Activated gamma-delta T cell treated with Interleukin-2 at 50 U/mL for 16 hours (primary cell): ENCODE measurements at places on chromosomes 3 and 15.

DNA sequence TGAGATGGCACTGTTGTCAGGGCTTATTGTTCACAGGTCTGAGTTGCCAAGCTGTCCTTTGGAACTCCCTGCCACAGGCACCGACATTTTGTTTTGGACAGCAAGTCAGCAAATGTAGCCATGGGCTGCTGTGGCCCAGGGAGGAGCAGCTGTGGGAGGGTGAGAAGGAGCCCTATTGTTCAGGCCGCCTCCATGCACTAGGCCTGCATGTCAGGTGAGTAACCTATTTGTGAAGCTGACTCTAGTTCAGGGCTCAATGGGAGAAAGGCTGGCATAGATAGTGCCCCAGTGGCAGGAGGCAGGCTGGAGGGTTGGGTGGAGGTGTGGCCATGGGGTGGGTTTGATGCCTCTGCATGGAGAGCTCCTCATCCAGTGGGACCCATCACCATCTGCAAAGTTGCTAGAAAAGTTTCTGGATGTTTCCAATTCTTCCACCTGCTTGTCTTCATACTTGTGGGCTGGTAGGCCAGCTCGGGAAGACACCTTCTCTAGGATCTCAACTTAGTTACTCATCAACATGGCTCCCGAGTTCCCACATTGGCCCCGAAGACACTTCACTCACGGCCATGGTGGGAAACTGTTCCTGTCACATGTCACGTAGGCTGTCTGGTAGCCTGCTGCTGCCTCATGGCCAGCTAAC, 19.5 kb downstream of the AMOTL2 start:
- DNase-seq, result no peak

DNA sequence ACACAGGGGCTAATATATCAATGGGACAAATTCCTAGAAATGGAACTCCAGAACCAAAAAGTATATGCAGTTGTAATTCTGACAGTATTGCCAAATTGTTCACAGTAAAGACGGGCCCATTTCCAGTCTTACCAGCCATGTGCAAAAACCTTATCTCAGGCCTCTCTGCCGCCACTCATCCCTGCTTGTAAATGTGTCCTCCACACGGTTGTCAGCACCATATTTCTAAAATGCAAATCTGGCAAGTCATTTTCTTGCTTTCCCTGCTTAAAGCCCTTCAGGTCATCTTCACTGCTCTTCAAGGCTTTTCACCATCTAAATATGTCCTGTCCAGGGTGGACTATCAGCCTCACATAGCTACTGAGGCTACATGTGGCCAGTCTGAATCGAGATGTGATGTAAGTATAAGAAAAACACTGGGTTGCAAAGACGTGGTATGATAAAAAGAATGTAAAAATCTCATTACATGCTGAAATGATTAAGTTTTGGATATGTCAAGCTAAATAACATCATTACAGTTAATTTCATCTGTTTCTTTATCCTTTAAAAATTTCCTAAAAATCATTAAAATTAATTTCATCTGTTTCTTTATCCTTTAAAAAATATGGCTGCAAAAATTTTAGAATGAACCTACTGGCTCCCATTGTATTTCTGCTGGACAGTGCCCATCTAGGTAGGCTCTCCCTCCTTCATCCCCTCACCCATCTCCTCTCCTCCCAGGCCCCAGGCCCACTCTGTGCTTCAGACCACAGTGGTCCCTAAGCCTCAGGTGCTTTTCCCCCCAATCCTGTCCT, 980 bp downstream of the PARP9 start:
- no peak for DNase-seq

DNA sequence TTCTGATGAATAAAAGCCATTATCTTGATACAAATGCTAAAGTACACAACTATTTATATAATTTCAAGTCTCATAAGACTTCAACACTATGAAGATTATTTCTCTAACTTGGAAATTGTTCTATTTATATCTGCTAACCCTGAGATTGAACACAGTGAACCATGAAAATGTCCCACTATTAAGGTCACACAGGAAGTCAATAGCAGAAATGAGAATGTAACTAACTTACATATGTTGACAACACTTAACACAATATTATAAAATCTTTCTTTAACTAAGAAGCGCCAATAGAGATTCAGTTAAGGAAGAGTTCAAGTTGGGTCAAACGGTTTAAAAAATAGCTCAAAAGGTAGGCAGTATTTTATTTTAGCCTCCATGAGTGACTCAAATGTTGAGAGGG, 551.8 kb upstream of the CBLB start:
- DNase-seq, result no peak

DNA sequence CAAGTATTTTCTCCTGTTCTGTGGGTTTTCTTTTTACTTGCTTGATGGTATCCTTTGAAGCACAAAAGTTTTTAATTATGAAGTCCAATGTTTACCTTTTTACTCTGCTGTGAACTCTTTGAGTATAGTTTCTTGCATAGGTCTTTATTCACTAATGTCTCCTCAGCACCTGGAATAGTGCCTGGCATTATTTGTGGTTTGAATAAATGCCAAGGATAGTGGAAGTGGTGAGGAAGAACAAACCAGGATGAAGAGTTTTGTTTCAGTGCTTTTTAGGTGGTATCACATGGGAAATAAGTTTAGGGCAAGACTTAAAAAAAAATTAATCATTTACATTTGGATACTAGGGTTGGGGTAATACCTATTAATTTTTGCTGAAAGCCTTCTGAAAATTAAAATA, 25.7 kb downstream of the GPD1L start:
- DNase-seq, result no peak

- no peak for DNase-seq
These were observed 140.2 kb downstream of the FOXP1 start for GRCh38 chr3:71443332-71443731.

DNA sequence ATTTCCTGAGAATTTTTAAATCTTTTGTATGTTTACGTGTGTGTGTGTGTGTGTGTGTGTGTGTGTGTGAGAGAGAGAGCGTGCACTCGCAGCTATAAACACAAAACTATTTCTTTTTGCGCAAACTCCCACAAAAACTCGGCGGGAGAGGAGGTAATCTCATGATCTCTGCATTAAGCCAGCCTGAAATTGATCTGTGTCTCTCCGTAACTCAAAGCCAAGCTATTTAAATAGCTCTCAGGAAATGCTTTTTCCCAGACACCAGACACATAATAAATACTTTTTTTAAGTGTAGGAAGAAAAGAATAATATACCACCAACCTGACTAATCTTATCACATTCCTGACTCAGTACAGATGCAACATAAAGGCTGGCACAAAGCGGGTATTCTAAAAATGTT, 226.8 kb downstream of the MAGI1 start:
- DNase-seq, result no peak
